LoVo (cell line): ENCODE measurements at places on chromosomes 1 and 21.
A peak's percentile ranks its signal among the peaks of the same experiment; 100 is the strongest.

DNA sequence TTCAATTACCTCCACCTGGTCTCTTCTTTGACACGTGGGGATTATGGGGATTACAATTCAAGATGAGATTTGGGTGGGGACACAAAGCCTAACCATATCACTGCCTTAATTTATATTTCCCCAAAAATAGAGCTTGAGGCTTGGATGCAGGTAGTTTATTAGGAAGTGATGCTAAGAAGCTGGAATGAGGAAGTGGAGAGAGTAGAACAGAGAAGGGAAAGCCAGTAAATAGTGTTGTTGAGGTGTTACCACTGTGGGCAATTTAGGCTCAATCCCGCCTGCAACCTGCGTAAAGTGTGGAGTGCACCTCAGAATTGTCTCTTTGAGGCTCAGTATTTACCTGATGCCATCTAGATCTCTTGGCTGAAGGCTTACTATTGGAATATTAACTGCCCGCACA lies 4.9 kb upstream of the DOCK7 start:
- DNase-seq, result no peak

GRCh38 chr1:93002781-93003180 lies 41.5 kb upstream of the DIPK1A start:
- no peak for DNase-seq

DNA sequence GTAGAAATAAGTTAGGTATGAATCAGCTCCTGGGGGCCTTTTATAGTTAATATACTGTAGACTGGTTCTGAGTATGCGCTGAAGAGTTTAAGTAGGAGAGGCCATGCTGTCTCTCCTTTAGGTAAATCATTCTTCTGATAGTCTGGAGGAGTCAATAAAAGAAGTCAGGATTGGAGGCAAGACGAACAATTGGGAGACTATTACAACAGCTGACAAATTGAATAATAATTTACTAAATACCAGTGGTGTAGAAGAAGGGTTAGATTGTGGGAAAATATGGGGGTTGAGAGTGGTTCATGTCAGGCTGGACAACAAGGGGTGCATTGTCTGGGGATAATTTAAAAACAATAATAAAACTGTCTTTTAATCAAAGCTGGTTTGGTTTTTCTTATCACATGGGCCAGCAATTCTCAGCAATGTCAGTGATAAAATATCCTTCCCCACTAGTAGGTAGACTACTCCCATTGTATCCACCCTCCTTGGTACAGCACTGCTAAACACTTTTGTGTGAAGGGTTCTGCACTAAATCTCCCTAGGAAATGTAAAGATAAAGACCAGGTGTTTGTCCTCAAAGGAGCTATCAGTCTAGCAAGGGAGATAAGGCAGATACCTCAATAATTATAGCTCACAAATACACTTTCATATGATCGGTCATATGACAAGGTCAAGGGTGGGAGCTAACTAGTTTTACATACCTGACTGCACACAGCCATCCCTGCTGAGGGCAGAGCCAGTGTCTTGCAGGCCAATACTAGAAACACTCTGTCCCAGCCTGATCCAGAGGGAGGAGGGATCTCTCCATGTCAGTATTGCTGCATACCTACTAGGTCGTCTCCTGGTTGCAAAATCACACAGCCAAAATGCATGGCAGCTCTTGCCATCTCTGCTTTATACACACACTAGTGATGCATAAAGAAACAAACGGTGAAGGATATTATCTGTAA lies 299.7 kb downstream of the VAV3 start:
- DNase-seq, result no peak

DNA sequence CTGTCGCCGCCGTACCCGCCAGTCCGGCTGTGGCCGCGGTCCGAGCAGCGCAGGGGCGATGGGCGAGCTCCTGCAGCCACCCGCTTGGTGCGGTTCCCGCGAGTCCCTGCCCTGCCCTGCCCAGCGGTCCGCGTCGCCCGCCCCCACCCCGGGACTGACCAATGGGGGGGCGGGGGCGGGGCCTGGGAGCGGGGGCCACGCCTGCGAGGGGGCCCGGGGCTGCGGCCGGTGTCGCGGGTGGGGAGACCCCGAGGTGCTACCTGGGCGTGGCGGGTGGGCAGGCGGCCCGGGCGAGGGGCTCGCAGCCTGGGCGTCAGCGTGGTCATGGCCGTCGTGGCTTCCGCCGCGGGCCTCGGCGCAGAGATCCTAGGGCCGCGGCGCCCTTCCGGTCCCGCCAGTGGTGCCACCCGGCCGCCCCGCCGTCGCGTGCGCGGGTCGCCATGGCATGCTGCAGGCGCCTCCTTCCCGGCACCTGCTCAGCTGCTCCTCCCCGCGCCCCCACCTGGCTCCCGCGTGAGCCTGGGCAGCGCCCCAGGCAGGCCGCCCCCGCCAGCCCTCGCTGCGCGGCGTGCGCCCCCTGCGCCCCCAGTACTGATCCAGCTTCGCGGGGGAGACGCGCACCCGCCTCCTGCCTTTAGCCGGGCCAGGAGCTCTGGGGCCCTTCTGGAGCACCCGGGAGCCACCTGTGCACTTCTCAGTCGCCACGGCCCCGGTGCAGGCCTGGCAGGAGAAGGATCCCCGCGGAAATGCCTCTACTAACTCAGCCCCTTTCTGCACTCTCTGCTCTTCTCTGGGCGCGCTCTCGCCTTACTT lies at the start of gene BMP8B:
Gene BMP8B (minus strand): TSS at position 108 of the 813 bp plus-strand sequence. CDS start 380 bp downstream, outside the sequence.
- peak; percentile 74 for DNase-seq

DNA sequence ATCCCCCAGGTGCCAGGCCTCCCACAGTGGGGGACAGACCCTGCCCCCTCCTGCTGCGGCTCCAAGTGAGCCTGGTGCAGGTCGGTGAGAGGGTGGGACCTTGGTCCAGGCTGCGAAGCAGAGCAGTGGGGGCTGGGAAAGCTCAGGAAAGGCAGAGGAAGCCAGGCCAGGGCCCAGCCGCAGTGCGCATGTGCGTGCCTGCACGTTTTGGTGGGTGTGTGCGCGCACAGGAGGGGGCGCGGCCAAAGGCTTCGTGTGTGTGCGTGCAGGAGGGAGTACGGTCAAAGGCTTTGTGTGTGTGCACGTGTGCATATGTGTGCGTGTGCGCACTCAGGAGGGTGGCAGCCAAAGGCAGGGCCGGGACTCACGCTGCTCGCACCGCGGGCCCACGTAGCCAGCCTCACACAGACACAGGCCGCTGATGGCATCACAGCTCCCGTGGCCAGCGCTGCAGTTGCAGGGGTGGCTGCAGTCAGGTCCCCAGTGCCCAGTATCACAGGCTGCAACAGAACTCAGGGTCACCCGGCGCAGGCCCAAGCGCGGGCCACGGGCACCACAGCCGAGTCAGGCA lies 45.9 kb downstream of the ARHGEF16 start:
- no peak for DNase-seq

- DNase-seq, result no peak
These were observed 11.7 kb downstream of the ATF3 start for GRCh38 chr1:212620293-212620692.

DNA sequence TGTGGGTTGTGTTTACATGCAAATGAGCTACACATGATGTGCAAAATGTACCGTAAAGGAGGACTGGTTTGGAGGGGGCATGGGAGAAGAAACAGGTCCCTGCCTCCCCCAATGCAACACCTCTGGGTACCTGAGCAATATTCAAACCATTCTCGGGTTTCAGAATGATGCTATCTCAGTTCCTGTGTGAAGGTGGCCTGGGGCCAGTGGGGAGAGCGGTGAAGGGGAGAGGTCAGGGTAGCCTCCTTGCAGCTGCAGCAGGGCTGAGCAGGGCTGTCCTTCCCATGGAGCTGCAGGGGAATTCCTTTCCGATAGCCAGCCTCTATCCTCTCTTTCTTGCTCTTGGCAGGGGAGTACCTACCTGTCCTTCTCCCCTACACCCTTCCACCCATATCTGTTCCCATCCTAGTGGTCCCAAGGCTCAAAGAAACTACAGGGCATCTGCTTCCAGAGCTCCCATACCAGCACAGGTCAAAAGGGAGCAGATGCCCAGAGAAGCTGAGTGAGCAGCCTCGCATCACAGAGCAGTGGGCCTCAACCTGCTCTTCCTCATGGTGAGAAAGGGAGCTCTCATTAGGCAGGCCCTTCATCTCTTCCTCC lies 11.9 kb downstream of the MEF2D start:
- no peak for DNase-seq

GRCh38 chr1:201212461-201213055 lies 21.9 kb downstream of the IGFN1 start:
- no peak for DNase-seq

DNA sequence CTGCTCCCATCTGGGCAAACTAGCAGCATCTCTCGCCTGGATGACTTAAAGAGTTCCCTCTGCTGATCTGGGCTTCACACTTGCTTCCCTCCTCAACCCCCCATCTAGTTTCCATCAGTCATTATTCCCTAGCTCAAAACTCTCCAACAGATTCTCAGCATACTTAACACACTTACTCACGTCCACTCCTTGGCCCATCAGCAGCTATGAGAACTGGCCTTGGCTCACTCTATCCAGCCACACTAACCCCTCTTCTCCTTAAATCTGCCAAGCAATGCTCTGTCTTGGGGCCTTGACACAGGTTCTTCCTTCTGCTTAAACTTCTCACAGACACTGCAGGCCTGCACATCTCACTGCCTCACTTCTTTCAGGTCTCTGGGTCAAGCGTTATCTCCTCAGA lies 41.6 kb downstream of the GNG12 start:
- DNase-seq, result no peak

- DNase-seq, result peak; percentile 12
These were observed 93.0 kb upstream of the TENT5C start for GRCh38 chr1:117512728-117513321.

GRCh38 chr21:36096398-36097290 lies 26.8 kb downstream of the CBR1 start:
- DNase-seq, result no peak

- DNase-seq, result no peak
These were observed 19.9 kb downstream of the NPL start for GRCh38 chr1:182809414-182809957.

- DNase-seq, result no peak
These were observed 27.0 kb downstream of the SNX27 start for GRCh38 chr1:151638812-151639211.

GRCh38 chr1:97392701-97393100 lies 528.1 kb downstream of the DPYD start:
- no peak for DNase-seq

- DNase-seq, result no peak
These were observed 62.3 kb upstream of the COL11A1 start for GRCh38 chr1:103170609-103171008.

DNA sequence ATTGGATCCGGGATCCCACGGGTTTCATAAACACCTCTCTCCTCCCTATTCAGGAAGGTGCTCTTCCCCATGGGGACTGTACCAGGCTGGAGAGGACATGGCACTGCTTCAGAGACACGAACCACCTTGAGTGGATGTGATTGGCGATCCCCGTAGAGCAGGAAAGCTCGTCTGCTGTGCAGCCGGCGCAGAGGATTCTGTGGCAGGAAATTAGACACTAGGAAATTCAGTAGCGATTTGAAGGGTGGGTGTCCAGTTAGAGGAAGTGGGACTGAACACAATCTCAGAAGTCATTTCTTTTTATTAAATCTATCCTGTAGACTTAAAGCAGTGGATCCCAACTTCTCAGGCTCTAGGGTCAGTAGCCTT lies 767 bp downstream of the PDIK1L start:
- no peak for DNase-seq

- DNase-seq, result peak; percentile 1
These were observed 724 bp downstream of the ST7L start for GRCh38 chr1:112618114-112618720.

GRCh38 chr1:57424231-57425027 lies 569 bp upstream of the DAB1 start:
- no peak for DNase-seq

DNA sequence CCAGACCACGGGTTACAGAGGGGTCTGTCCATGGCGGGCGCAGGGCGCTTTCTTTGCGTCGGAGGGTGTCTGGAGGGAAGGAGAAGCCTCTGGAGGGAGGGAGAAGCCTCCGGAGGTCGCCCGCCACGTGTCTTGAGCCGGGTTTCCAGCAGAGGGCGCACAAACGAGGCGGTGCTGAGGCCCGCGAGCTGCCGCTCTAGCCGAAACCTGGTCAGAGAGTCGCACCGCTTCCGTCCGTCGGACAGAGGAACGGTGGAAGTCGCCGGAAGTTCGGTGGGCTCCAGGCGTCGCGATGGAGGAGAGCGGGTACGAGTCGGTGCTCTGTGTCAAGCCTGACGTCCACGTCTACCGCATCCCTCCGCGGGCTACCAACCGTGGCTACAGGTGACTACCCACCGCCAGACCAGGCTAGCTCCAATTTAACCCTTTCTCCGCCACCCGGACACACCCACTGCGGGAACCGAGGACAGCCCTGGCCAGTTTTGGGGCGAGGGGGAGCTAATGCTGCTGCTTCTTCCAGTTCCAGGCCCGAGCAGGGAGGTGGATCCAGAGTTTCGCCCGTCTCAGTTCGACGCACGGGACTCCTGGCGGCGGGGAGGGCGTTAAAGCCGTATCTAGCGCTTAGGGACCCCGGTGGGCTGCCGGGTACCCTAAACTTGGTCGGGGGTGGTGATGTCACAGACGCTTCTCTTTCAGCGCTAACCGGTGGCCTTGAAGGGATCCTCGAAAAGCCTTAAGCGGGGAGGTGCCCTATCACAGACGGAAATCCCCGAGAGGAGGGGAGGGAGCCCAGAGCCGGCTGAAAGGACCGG lies at the start of gene NECAP2:
Gene NECAP2 (plus strand): TSS at position 255 of the 812 bp plus-strand sequence. CDS start 38 bp downstream, at position 293.
- peak; percentile 94 for DNase-seq

- DNase-seq, result no peak
These were observed 22.3 kb downstream of the CD34 start for GRCh38 chr1:207888652-207889051.

DNA sequence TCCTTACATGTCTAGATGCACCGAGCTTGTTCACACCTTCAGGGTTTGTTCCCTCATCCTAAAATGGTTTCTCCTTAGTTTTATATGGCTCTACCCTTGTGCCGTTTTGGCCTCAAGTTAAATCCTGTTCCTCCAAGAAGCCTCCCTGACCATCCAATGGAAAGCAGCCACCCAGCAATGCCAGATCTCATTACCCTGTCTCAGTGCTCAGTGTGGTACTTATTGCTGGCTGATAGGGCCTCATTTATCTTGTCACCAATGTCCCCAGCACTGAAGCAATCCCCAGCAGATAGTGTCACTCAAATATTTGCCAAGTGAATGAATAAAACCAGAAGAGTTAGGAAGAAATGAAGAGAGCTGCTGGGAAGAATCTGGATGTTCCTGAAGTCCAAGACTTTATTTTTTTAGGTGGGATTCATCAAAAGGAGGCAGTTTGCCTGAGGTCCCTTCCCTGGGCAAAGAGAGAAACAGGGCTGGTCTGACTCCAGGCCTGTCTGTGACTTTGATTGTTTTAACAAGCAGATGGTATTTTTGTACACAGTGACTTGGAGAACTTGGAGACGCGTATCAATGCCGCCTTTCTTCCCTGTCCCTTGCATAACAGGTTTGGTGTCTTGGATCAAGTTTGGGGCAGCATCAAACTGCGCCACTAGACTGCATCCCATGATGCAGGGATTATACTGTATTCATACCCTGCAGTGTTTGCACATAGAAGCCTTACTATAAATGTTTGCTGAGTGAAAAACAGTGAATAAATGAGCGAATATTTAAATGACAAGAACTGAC lies 221.2 kb downstream of the DISC1 start:
- no peak for DNase-seq

DNA sequence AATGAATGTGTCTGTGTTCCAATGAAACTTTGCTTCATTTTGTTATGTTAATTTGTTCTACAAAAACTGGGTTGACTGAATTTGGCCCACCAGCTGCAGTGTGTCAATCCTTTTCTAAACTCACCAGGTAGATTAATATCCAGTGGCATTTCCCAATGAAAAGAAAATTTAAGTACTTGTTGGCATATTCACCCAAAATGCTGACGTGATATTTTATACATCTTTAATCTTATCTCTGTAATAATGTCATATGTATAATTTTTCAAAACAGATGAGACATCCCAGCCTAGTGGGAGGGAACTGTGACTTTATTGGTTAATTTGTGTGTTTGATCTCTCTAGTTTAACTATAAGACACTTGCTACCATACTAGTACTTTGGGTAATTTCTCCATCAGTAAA lies 8.1 kb downstream of the SELENOF start:
- DNase-seq, result no peak
